ENCODE measurements at places on chromosomes 1 and 21.

GRCh38 chr1:2115702-2116341 lies 65.6 kb downstream of the PRKCZ start:
- no peak for DNase-seq

GRCh38 chr1:56415258-56415657 lies 164.1 kb downstream of the PLPP3 start:
- DNase-seq, result no peak

GRCh38 chr1:51219022-51219421 lies 17.1 kb upstream of the RNF11 start:
- no peak for DNase-seq

DNA sequence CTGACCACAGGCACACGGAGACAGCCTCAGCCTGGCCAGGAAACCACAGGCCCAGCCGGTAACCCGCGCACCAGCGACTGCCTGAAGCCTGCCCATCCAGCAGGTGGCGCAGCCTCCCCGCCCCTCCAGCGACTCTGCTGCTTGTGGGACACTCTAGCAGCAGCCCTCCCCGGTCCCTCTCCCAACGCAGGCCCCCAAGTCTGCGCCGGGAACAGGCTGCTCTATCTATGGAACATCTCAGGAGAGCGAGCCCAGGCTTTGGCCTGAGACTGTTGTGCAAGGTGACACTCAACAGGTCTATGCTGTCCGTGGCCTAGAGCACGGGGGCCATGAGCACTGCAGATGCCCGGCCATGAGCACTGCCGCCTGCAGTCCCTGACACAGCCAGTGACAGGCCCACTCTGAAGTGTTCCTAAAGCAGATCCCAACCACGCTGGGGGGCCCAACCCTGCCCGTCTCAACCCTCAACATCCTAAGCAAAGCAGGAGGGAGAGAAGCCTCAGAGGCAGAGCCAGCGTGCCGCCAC lies 28.4 kb downstream of the WDR4 start:
- no peak for DNase-seq

GRCh38 chr1:7383671-7384520 lies 387.2 kb upstream of the VAMP3 start:
- no peak for DNase-seq

DNA sequence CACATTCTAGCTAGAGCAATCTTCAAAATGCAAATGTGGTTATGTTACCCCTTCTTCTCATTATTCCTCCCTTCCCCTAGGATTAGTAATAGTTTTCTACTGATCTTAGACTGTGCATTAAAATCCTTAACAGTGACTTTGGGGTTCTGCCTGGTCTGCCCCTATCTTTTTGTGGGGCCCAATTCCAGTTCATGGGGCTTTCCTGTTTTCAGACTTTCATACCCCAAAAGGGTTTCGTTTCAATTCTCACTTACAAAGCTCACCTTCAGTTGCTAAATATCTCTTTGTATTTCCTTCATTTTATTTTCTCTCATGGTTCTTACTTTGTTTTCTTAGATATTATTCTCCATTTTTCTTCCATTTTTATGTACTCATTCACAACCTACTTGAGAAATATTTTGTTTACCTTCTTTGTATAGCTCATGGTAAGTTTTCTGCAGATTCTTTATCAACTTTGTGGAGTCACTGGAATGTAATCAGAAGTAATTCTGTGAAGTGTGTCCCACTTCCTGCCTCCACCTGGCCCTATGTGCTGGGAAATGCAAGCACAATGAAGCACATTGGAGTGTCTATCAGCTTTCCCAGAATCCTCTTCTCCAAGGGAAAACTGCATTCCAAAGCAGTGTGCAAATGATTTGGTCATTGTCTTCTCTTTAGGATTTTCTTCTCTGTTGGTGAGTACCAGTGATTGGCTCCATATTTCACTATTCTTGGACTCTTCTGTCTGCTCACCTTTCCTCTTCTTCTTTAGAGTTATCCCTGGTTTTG lies 350.2 kb downstream of the ZNF326 start:
- DNase-seq, result no peak

DNA sequence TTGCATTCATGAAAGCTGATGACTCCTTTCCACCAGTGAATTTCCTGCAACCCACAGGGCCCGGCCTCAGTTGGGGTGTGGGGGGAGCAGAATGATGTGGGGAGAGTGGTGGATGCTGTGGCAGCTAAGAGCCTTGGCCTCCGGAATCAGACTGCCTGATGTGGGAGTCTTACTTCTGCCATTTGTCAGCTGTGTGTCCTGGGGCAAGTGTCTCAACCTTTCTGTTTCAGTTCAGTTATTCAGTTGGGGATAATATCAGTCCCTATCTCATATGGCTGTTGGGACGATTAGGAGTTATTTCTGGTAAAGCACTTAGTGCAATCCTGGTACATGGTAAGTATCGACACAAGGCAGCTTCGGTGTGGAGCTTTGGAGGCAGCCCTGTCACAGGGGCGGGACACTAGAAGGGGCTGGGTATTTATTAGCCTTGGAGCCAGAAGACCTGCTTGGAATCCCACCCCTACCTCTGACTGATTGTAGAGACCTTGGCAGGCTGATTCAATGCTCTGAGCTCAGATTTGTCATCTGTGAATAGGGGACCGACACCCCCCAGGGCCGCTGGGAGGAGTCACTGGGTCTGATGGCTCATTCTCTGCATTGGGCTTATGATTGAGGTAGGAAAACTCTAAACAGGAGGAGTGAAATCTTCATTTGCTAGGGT lies 19.6 kb downstream of the ARHGEF10L start:
- no peak for DNase-seq

GRCh38 chr1:41363591-41364320 lies 2.5 kb downstream of the FOXO6 start:
- DNase-seq, result no peak

- DNase-seq, result no peak
Measured at GRCh38 chr21:32082466-32082865, 196.4 kb downstream of the MIS18A start.

DNA sequence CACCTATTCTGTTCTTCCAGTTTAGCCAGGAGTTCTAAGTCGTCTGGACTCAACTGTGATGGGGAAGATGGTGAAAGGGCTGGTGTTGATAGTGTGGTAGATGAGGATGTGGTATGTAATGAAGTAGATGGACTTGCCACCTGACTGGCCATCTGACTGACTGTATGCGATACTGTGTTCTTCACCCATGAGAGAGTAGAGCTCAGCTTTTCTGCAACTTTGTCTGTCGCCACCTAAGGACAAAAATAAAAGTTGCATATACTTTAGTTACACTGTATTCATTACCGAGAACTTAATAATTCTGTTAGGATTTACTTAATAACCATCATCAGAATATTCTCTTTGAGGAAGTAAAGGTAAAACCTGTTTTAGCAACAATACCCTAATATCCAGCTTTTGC lies 48.5 kb downstream of the EVI5 start:
- no peak for DNase-seq

DNA sequence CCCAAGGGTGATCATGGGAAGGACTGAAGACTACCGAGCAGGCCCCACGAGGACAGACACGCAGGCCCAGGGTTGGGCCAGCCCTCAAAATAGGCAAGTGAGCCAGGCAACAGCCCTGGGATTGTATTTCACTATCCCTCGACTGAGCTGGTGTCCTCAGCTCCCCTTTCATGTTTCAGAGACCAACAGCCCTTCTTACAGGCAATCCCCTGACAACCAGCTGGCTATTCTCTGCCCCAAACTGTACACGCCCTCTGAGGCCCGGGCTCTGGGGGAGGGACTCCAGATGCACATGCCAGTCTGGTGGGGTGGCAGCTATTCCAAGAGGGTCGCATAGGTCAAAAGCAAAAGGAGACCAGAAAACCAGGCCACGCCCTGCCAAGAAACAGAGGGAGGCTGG lies 243.0 kb downstream of the TOMM20 start:
- DNase-seq, result no peak

DNA sequence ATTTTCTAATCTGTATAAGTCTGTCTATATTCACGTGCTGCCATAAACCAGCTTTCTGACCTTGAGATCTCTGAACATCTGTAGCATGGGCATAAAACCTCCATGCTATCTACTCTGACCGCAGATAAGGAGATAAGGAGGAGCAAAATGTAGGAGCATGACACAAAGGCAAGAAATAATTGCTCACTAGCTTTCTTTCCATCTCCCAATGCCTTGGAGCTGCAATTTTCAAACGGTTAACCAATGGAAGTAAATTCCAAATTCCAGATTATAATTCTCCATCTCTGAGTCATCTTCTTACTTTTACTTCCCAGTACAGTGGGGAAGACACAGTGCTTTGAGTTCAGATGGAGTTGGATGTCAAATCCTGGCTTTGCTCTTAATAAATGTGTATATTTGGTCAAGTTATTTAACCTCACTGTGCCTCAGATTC lies 41.6 kb downstream of the CD58 start:
- no peak for DNase-seq

- DNase-seq, result no peak
Measured at GRCh38 chr1:161121834-161122233, 3.9 kb downstream of the NIT1 start.

- no peak for DNase-seq
Measured at GRCh38 chr21:43300496-43301408, 126.2 kb downstream of the SIK1 start.

GRCh38 chr1:19793360-19794046 lies 6.2 kb downstream of the TMCO4 start:
- DNase-seq, result no peak

DNA sequence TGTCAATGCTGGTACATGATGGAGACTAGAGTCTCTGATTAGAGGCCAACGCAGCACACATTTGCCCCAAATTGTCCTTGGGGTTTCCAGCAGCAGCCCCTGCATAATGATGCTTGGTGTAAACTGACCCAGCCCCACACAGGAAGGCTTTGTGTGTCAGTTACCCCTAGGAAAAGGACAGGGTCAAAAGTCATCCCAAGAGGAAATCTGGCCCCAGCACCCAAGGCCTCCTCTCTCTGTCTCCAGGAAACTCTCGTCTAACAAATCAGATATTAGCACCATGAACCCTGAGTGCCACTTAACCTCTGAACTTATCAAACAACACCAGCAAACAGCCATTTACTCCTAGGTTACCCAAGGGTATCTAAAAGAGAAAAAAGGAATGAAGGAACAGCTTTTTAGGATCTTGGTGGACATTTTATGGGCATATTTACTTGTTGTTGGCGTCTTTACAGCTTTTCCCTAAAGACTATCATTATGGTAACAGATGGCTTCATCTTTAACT lies 84.5 kb downstream of the PSMG1 start:
- DNase-seq, result no peak

DNA sequence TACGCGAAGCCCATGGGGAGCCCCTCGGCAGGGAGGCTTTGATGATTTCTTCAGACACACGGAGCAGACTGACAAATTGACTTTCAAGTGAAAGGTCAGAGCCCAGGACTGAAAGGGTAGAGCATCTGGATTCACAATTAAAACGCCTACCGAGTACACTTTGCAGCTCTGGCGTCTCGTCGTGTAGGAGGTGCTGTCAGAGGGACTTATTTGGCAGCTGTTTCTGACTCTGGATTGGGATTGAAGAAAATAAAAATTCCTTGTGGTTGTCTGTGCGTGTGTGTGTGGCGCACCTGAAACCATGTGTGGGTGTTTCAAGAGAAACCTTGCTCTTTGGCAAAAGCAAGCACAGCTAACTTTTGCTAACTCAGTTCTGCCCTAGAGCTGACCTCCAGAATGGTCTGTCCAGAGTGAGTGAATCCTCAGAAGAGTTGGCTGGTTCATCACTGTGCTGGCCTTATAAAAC lies 348.7 kb downstream of the HLX start:
- no peak for DNase-seq

DNA sequence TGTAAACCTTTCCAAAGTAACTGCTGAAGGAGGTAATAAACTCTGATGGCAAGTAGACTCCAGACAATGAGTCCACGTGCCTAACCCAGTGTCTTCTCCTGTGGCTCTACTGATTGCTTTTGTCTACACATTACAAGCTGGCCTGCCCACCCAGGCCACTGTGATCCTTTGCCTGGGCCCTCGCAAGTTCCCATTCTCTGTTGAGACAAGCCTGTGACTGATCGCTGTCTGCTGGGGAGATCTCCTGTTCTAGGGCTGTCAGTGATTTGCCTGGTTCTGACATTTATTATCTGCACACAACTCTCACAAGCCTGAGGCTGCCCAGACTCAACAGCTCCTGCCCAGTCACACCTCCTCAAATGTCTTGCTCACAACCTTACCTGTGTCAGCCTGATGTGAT lies 81.4 kb downstream of the CYYR1 start:
- DNase-seq, result no peak

DNA sequence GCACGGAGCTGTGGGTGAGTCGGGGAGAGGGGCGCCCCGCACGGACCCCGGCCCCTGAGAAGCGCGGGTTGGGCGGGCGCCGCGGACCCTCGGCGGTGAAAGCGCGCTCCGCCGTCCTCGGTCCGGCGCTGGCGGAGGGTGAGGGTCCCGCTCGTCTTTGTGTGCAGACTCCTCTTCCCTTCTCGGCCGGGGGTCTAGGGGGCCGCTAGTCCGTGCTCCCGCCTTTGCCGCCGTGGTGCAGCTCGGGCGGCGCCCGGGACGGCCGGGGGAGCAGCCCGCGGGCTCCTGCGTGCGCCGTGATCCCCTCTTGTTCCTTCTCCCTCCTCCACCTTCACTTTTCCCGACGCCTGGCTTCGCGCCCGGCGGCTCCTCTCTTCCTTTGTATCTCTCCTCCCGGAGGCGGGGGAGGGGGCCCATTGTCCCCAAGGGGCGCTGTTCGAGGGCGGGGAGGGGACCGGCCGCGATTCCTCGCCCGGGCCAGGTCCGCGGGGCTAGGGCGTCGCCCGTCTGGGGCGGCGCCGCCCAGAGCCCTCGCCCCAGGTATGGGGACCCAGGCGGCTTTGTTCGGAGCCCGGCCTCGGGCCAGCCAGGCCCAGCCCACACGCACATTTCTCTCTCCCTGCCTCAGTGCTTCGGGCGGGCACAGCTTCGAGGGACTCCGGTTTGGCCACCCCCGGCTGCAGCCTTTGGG lies 519 bp downstream of the FNBP1L start:
- DNase-seq, result no peak

DNA sequence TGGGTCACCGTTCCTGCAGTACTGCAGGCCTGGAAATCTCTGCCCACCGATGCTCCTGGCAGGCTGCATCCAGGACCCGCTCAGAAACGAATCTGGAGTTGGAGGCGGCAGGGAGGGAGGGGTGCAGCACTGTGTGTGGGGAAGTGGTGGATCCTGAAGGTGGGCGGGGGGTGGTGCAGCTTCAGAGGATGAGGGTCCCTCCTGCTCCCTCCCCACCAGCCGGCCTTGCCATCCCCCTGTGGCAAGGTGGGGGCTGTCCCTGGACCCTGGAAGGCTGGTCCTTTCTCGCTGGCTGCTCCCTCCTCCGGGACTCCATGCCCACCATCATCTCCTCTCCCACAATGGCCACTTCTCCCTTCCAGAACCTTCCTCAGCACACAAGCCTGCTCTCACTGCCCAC lies 60.4 kb downstream of the B3GALT5 start:
- DNase-seq, result no peak

GRCh38 chr1:12296016-12296415 lies 66.2 kb downstream of the VPS13D start:
- DNase-seq, result no peak

- no peak for DNase-seq
Measured at GRCh38 chr1:88982055-88982454, 10.4 kb downstream of the KYAT3 start.

- DNase-seq, result no peak
Measured at GRCh38 chr1:69737527-69738185, 169.9 kb downstream of the LRRC7 start.

GRCh38 chr1:228872080-228872479 lies 136.8 kb downstream of the RHOU start:
- no peak for DNase-seq

- DNase-seq, result no peak
Measured at GRCh38 chr1:188706742-188707141, 1770.9 kb downstream of the BRINP3 start.

Data from activated CD8-positive, alpha-beta memory T cell treated with anti-CD3 and anti-CD28 coated beads for 48 hours (primary cell).